ENCODE measurements at places on chromosomes 2 and 18.

GRCh38 chr18:25957017-25957416, 133.4 kb downstream of the SS18 start:
- no peak for DNase-seq

DNA sequence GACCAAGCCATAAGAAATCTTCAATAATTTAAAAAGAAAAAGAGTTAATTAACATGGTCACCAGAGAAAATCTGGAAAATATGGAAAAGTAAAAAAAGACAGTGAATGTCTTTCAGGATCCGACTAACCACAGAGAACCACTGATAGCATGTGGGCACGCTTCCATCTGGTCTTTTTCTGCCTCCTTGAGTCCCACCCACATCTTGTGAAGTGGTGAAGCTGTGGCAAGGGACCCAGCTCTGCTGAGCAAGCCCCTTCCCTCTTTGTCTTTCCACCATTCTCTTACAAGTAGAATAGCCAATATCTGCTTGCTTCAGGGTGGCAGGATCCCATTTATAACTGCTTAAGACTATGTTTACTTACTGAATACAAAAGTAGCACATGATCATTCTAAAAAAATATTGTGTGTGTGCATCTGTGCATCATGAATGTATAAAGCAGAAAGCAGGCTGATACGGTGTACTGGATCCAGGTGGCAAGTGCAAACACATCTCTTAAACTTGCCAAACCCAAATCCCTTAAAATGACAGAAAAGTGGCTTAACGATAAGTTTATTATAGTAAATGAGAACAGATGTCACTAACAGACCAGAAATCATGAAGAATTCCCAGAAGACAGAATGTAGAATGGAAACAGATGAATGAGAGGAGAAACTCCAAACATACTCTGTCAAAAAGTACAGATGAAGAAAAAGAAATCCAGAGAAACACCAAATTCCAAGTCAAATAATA, 52.3 kb downstream of the FOXI3 start:
- DNase-seq = no peak

- no peak for DNase-seq
These were observed 153.1 kb downstream of the INO80D start for GRCh38 chr2:205932861-205933260.

DNA sequence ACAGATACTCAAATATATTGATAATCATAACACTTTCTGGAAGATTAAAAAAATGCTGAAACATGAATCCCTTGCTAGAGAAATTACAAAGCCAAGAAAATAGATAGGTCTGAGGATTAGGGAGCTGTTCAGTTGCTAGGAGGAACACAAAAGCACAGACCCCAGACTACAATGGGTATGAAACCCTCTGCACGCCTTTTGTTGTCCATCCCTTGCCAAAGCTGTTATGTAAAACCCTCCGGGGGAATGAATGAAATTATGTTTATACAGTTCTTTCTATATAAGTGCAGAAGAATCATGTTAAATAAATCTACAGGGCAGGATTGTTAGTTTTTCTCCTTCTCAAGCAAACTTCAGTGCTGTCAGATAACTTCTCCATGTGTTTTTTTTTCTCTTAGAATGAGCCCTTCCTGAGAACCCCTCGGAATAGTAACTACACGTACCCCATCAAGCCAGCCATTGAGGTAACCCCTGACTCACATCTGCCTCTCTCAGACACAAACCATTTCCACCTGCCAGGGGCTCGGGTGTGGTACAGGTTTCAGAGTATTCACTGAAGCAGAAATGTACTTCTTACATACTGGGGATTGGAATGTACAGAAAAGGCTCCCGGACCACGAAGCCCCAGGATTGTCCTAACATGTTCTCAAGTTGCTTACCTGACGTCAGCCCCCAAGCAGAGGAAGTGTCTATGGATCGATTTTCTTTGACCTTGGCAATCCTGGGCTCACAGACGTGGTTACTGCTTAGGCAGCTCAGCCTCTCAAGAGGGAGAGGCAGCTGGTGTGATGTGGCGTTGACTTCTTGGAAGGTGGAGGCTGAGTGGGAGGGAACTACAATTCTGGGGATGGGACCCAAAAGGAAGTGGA, 118.0 kb downstream of the PLB1 start:
- DNase-seq = peak; percentile 21

DNA sequence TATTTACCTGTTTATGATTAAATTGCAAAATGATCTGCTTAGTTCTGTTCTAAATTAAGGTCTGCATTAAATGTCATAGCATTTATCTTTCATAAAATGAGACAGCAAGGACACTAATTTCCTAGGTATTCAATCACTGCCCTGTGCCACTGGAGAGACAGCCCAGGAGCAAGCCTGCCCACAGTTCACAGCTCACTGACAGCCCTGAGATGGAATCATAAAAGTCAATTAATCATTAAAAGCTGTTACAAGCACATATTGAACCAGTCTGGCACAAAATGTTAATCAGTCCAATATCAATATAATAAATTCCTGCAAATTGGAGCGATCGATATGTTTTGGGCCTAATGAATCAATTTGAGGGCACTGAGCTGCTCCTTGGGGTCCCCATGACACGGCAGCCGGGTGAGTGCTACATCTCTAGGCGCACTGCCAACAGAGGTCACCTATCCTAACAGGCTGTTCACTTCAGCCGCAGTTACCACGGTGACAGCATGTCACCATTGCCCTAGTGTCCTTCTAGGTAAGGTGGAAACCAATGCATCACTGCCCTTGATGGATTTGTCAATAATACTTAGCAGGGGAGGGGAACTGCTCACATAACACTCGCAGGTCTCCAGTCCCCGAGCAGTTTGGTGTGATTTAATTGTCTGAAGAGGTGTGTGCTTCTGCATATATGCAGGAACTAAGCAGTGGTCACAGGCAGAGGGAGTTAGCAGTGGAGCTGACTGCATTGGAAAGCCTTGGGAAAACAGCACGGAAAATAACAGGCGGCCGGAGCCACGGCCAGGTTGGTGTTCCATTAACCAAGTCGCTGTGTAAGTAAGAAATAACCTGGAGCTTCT, 47.3 kb downstream of the POU3F3 start:
- DNase-seq = no peak

DNA sequence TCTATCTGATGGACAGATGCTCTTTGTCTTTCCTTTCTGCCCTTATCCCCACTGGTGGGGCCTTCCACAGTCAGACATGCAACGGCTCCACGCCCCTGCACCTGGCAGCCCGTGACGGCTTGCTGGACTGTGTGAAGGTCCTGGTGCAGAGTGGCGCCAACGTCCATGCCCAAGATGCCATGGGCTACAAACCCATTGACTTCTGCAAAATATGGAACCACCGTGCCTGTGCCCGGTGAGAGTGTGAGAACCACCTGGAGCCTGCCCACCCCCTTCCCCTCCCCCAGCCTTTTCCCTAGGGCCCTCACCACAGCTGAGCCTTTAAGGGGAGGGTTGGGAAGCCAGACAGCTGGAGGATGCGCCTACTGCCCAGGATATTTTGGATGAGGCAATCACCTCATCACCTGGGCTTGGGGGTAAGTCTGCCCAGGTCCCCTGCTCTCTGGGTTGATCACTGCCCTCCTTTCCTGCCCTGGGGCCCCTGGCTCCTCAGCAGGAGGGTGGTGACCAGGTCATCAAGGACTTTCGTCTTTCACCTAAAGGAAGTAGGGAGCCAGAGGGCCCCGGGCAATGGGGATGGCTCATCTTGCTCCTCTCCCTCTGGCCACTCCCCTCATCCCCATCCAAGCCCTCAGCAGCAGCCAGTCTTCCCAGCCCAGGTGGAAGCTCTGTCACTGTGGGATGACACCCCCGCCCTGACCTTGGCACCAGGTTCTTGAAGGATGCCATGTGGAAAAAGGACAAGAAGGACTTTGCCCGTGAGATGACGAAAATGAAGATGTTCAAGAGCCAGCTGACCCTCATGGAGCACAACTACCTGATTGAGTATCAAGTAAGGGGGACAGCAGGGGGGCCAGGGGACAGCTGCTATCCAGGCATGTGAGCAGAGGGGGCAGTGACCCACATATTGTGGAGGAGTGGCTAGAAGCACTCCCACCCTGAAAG, 3.7 kb downstream of the ANKRD53 start:
- DNase-seq = no peak

- DNase-seq = peak; percentile 29
These were observed 123.7 kb downstream of the ALPK2 start for GRCh38 chr18:58505181-58505580.

DNA sequence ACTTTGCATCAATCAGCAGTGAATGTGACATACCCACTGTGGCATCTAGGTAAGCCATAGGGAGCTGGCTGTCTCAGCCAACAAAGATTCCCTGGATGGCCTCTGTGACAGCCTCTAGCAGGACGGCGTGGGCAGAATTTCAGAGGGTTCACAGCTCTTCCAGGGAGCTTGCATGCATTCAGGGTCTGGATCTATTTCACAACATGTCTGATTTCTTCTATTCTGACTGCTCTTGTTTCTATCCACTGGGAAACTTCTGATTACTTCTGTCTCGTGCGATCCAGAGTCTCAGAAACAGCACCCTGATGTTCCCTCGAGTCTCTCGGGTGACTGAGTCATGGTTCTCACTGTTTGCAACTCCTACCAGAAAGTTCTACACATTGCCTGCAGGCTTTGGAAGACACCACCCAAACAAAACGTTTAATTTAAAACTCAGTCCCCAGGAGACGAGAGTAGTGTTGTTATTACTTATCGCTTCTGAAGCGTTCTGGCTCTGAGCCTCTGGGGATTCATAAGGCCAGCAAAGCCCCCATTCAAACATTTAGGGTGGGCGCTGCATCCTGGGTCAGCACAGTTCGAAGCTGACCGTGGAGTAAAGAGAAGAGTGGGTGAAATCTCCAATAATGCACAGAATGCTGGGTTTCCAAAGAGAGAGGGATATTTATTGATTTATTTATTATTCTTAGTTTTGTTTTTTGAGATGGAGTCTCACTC, 41.9 kb upstream of the ODC1 start:
- no peak for DNase-seq

All from activated naive CD4-positive, alpha-beta T cell (primary cell).